ENCODE measurements at places on chromosomes 13 and 19.

DNA sequence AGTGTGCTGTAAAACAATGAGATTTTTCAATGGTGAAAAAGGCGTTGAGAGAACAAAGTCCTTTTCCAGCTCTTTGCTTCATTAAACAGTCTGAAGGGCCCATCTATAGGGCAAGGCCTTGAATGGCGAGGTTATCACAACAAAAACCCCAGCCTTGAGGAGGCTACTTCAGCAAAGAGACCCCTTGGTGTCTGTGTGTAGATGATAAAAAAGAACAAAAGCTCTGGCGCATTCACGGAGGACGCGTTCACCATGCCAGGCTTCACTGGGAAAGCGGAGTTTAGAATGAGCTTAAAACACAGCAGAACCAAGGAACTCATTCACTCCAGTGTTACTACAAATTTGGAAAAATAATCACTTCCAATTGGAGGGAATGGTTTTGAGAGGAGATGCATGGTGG, 530.0 kb upstream of the ARGLU1 start:
- no peak for DNase-seq

- no peak for DNase-seq
Observed at GRCh38 chr13:110546926-110547325, 14.6 kb downstream of the RAB20 start.

GRCh38 chr19:19775891-19776205, 42.9 kb upstream of the ZNF14 start:
- DNase-seq: no peak

DNA sequence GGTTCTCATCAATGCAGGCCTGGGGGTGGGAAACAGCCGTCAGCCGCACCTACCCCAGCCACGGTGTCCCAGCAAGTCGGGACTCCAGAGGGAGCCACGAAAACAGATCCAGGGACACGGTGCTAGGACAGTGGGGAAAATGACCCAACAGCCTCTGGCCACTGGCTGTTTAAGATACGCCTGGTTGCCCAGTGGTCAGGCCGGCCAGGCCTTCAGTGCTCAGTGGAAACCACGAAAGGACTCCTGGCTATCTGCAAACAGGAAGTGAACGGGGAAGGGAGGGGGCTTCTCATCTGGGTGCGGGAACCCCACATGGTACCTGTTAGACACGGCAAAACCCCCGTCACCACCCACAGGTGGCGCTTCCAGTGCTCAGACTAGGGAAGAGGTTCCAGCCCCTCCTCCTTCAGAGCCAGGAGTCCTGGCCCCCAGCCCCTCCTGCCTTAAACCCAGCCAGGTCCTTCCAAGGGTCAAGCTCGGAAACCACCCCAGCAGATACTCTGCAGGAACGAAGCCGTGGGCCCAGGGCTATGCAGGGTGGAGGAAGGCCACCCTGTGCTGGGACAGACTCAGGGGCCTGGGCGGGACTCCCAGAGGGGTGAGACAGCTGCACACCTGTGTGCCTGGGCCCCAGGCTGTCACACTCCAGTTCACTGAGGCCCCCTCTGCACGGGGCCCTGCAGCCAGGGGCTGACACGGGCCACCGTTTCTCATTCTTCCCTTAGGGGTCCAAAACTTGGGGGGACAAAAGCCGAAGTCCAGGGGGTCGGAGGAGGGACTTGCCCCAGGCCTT, 4.5 kb downstream of the PPP1R12C start:
- no peak for DNase-seq
